ENCODE measurements at places on chromosomes 1 and 21.

- DNase-seq = no peak
Observed at GRCh38 chr1:241730031-241730430, 78.0 kb downstream of the WDR64 start.

DNA sequence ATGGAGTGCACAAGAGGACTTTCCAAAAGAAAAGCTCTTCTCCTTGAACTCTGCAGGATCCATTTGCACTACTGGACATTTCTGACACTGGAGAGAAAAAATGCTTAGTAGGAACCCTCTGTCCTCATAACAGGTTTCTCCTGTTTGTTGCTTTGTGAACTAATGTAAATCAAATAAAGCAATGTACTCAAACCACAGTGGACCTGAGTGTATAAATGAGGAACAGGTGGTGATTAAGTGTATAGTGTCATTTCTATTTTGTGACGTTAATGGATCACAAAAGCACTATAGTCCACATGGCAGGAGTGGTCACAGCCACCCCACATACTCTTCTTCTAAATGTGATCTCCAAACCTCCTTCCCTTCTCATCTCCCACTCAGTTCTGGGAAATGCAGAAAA lies 268.4 kb upstream of the DUSP10 start:
- DNase-seq = no peak

- no peak for DNase-seq
Observed at GRCh38 chr1:244151537-244151936, 100.5 kb downstream of the ZBTB18 start.

GRCh38 chr1:86757272-86757984 lies 53.1 kb downstream of the SH3GLB1 start:
- DNase-seq = no peak

DNA sequence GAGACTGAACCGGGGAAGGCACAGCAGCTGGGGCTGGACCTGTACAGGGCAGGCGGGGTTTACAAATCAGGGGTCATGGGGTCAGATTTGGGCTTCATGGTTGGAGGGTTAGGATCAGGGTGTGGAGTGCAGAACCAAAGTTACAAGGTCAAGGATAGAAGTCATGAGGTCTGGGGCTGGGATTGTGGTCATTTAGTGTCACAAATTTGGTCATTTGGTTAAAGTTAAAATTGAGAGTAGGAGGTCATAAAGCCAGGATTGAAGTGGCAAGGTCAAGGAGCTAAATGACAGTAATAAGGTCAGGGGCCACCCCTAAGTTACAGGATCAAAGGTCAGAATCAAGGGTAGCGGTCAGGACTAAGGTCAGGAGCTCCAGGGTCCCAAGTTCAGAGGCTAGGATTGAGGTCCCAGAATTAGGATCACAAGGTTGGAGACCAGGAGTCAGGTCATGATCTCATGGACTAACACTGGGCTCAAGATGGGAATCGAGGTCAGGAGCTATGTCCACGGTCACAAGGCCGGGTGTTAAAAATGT lies 20.4 kb downstream of the SERINC2 start:
- DNase-seq = no peak

DNA sequence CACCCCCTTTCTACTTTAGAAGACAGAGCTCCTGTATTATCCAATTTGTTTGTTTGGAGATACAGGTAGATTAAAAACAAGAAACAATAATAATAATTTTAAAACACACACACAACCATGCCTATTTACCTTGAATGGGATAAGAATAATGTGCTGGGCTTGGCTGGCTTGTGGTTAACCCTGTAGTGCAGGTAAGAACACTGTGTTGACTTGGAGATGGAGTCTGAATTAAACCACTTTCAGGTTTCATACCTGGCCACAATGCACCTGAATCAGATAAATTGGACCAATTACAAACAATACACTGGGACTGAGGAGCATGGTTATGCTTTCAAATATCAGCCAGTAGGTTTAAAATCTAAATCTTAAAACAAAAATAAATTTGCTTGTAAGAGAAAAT lies 60.8 kb downstream of the EYA3 start:
- DNase-seq = no peak

DNA sequence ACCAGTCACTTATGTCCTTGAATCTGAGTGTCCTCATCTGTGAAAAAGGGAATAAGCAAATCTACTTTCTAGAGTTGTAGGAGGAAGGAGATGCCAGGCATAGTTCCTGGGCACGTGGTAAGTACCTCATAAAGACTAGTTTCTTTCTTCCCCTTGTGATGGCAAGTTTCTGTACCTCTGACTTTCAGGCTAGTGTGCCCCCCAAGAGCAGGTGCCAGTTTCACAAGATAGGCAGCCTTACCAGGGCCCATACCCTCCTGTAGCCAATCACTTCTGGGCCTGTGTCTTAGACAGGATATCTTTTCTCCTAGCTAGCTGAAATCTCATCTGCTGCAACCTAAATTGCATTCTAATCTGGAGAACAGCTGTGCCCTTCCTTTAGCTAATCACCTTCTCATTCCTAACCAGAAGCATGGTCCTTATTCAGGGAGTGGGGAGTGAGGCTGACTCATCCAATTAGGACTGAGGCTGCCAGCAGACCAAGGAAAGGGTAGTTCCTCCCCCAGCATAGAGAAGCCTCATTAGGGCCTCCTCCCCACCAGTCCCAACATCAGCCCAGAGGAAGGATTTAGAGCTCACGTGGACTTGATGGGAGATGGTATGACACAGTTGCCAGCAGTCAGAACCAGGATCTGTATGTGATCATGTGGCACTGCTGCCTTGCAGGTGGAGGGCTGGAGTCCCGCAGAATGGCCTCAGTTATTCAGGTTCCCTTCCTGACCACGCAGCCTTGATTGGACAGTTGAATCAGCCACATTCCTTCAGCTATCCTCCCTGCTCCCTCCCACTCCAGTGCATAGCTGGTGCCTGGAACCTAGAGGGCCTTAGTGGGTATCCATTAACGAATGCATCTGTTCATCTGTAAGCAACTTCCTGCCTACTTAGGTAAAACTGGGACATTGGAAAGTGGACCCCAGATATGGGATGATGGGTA lies 7.9 kb downstream of the KLHDC8A start:
- DNase-seq = no peak

DNA sequence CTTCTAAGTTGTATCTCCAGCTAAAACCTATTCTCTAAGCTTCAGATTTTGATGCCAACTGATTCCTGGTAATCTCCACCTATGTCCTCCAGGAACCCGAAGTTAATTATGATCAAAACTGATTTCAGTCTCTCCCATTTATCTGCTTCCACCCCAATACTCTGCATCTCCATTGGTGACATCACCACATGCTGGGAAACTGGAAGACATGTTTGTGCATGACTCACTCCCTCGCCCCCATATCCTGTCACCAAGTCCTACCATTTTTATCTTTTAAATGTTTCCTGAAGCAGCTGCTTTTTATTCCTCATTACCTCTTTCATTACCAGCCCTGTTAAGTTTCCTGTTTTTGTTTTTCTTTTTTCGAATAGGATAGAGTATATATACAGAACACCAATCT lies 228.5 kb downstream of the LRRC40 start:
- DNase-seq = no peak

GRCh38 chr1:241203817-241204216 lies 153.2 kb downstream of the RGS7 start:
- DNase-seq = no peak

DNA sequence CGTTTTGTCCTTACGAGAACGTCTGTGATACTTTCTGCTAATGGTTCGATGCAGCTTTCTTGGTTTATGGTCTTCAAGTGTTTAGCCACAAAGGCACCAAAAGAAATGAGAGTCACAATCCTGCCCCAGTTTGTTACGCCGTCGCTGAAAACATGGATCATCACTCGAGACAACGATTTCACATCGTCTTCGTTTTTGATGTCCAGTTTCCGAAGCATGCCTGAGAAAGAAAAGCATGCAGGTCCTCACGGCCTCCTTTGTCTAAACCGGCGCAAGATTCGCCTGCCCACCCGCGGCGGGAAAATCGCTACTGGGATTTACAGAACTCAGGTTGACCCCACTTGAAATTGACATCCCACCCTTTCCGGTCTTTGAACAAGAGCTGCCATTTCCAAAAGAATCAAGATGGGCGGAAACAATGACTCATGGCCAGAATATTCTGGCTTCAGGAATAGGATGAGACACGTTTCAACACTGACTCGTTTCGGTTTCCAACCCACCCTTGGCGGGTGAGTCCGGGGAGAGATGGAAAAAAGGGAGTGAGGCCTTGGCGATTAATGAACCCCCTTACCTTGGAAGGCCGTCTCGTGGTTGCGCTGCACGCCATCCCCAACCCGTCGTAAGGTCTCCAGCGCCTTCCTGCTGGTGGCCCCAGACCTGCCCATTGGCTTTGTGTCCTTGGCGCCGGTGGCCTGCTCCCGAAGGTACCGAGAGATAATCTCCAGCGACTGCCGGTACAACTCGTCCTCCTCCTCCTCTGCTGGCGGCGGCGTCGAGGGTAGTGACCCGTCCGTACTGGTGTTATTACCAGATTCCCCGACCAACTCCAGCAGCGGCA lies 919 bp downstream of the MCL1 start:
- DNase-seq = peak; percentile 52

- no peak for DNase-seq
Observed at GRCh38 chr1:169087876-169088275, 18.6 kb upstream of the ATP1B1 start.

DNA sequence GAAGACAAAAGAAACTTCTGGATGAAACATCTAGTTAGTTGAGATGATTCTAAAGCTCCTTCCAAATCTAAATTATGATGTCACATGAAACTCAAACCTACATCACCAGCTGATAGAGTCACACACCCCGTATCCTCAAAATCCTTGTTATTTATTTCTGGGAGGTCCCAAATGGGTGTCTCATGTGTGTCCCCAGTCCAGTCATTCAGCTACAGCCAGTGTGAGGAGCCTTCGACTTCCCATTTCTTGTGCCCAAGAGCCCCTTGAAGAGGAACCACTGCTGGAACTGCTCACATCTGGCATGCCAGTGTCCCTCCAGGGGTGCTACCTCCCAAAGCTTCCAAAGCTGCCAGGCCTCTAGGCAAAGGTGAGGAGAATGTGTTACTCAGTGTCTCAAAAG lies 32.5 kb upstream of the KCNA3 start:
- DNase-seq = no peak

- no peak for DNase-seq
Observed at GRCh38 chr1:224846119-224846907, 83.2 kb upstream of the DNAH14 start.

GRCh38 chr1:173870252-173871075 lies 2.3 kb downstream of the ZBTB37 start:
- no peak for DNase-seq

DNA sequence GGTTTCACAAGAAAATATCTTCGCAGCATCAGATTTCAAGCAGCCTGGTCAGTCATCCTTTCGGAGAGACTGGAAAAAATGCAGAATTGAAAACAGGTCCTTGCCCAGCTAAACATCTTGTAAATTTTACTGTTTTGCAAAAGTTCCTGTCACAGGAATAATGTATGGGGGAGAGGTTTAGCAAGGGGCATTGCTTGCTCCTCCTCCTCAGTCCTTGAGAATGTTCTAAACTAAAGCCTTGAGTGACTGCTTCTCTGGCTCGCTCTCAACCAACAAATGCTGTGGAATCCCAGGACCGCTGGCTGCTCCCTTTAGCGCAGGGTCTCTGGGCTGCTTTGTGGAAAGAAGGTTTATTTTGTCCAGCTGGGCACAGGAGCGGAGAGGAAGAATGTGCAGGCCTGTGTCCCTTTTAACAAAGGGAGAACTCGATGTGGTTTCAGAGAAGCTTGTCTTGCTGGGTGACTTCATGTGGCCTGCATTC lies 33.6 kb upstream of the FHAD1 start:
- no peak for DNase-seq

DNA sequence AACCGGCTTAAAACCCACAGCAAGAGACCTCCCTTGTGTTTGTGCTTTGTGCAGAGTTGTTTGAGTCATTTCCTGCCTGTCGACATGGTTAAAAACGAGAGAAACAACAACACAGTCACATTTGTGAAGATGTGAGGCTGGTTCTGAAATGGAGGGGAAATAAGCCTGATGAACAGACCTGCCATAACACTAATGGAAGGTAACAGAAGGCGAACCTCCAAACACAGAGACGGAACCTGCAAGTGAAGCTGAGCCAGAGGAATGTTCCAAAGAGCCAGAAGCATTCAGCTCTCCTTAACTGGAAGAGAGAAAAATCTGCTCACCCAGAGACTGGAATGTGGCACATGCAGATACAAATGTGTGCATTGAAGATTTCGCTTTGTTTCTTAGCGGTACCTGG lies 53.2 kb upstream of the RAVER2 start:
- no peak for DNase-seq

DNA sequence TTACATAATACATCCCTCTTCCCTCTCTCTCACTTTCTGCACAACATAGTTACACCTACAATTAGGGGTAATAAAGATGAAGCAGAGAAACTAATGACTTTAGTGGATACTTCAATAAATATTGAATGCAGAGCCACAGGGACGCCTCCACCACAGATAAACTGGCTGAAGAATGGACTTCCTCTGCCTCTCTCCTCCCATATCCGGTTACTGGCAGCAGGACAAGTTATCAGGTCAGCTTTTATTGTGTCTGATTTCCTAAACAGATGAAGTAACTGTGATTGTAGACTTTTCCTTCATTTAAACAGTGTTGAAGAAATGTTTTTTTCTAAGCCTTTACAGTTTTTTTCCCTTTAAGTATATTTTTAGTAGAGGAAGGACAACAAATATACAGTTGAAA lies 281.6 kb downstream of the TPR start:
- no peak for DNase-seq

DNA sequence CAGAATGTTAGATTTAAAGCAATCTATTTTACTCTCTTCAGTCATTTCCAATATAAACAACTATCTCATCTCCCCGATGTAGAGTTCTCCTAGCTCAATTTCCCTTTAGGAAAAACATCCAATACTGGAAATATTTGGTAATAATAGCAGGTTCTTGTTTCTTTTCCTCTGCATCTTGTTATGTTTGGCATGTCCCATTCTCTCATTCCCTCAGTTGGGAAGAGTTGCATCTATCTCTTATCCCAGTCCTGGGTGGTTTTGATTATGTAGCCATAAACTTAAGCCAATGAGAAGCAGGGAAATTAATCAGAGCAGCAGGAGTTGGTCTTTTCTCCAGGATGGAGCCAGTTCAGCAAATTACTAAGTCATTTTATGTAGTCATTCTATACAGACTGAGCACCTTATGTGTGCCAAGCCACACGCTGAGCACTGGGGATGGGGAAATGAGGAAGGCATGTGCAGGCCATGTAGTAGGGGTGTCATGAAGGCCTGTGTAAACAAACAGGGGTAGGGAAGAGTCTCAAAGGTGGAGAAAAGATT lies 418.2 kb upstream of the NFIA start:
- no peak for DNase-seq

- DNase-seq = no peak
Observed at GRCh38 chr1:59214248-59215208, 82.4 kb upstream of the FGGY start.

- peak; percentile 6 for DNase-seq
Observed at GRCh38 chr21:46457801-46458314, 833 bp upstream of the DIP2A start.

DNA sequence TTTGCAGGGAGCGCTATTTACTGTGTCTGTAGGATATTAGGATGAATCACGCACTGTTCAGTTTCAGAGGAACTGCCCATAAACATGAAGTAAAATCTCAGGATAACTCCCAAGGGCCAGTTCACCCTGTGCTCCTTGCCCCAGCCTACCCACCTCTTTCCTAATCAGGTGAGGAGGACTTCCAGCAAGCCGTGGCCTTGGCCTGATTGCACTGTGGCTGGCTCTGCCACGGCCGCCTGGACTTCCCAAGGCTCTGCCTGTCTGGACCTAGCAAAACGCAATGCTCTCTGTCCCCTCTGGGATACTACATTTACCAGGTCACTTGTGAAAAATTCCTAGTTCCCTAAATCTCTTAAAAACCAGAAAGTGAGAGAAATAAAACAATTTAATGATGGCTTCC lies 7.4 kb upstream of the ASCL5 start:
- no peak for DNase-seq

- no peak for DNase-seq
Observed at GRCh38 chr1:108575375-108575774, 15.5 kb downstream of the EEIG2 start.

Measured in activated CD4-positive, alpha-beta T cell treated with anti-CD3 and anti-CD28 coated beads, Interleukin-2, amount 50 U/mL, for 4 hours (primary cell).